ENCODE measurements at places on chromosomes 3 and 15.

DNA sequence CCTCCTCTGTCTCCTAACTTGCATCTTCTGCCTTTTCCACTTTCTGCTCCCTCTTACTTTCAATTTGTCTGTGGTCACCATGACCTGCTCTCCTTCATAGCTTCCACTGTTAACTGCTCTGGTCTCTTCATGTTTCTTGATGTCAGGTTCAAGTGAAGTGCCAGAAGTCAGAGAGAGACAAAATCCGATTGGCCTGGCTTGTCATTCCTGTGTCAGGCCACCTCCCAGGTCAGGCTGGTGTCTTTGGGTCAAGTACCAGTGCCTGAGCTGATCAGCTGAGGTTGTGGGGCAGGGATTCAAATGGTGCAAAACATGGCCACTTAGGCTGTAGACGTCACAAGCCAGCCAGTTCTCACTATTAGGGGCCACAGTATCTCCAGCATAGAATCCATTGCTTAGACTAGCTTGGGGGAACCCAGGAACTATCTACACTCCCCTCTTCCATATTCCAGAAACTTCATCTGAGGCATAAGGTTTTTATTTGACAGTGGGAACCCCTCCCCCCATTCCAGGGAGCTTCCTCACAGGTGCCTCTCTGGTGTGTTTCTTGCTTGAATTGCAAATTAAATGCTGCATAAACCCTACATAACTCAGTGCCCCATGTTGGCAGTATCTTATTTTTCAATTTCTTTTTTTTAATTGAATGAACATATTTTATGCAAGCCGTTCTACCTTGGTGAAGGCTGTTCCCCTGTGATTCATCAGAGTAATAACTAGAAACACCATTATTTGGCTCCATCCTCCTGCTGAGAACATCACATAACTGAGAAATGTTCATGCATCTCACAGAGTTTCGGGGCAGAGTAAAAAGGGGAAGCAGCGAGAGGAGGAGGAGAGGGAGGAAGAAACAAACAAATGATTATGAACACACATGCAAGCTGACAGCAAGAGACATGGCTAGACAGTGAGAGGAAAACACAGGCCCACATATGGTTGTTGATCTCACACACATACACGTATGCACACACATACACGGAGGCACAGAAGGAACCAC, 175.8 kb downstream of the TLE3 start:
- no peak for DNase-seq

DNA sequence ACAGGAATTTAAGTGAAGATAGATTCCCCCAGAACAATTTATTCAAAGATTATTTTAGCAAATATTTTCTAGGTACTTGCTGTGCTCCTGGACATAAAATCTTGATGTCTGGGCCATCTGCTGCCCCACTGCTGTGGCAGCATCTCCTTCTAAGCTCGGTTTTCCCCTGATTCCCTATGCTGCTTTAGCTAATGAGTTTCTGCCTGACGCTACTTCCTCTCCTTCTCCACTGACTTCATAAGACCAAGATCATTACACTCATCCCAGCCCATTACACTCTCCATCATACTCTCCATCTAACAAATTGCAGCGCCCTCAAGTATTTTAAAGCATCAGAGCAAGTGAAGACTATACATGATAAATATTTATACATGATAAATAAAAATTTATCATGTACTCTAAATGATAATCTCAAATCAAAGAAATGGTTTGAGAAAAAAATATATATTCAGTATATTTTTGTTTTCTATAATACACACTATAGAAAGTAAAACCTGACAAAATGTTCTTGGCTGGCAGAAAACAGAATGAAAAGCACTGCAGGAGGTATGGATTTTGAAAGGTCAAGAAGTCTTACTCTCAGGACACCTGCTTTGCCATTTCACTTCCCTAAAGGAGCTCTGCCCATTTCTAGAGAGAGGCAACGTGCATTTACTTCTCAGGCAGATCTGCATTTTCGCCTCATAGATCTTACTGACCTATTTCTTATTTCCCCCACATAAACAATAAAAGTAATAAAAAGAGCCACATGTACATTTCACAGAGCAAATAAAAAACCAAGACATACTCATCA, 232.0 kb downstream of the KCNMB2 start:
- no peak for DNase-seq

DNA sequence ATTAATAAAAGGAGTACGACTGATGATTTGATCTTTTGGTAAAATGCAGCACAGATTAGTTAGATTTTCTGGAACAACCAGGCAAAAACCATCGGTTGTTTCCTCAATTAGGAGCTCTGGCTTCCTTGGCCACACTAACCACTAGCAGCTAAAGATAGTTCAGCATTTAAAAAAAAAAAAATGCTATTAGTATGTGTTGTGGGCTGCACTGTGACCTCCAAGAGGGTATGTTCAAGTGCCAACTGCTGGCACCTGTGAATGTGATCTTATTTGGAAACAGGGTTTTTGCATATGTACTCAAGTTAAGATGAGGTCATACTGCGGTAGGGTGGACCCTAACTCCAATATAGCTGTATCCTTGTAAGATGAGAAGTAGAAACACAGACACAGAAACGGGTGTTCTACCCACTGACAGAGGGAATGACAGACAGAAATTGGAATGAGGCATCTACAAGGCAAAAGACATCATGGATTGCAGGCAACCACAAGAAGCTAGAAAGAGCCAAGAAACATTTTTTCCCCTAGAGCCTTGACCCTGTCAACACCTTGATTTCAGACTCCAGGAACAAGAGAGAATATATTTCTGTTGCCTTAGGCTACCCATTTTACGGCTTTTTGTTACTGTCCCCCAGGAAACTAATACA, 534.6 kb upstream of the ROBO2 start:
- no peak for DNase-seq

DNA sequence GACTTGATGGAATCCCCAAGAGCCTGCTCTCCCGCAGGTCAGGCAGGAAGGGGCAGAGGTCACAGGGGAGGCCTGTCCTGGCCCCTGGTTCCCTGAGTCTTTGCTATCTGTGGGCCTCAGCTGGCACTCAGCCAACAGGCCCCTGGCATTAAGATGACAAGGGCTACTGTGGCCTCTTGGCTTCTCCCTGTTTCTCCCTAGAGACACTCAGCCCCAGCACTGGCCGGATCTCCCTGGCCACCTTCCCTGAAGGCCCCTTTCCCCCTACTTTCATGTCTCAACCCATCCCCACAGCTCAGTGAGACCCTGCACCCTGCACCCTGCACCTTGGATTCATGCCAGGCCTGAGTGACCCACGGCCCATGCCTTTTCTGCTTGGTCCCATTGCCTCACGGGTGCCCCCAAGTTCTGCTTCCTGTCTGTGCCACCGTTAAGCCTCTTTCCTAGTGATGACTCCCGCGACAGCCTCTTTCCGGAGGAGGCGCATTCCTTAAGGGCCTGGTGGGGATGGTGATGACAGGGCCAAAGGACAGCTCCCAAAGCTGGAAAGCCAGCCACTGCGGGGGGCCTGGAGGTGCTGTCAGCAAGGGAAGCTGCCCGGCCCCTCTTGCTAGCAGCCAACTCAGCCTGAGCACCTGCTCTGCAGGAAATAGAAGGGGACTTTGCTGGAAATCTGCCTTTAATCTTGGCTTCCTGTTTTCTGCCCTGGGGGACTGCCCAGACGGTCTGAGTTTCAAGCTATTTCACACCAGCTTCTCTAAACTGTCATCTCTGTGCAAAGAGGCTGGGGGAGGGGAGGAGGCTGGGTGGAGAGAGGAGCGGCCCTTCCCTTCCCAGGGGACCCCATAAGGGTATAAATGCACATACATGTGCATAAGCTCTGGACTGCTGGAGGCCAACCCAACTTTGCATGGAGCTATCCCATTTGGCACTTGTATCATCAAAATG, 4.8 kb upstream of the CSK start:
- no peak for DNase-seq

DNA sequence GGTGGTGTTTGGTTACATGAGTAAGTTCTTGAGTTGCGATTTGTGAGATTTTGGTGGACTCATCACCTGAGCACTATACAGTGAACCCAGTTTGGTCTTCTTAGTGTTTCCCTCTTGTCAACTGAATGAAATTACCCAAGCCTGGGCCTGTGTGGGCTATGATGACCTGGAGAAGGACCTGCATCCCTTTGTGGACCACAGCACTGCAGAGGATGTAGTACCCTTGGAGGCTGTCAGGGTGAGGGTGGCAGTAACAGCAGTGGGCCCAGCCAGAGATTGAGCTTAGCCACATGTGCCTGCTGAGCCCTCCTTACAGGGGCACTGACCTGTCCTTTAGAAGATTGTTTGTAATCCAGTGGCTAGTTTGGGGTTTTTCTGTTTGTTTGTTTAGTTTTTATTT, 250.1 kb upstream of the TRIM42 start:
- peak; percentile 20 for DNase-seq

- DNase-seq: no peak
Measured at GRCh38 chr3:54127499-54128056, 5.2 kb downstream of the CACNA2D3 start.

- no peak for DNase-seq
Measured at GRCh38 chr3:10405816-10406215, 84.9 kb upstream of the SEC13 start.

GRCh38 chr3:111851511-111851954, 7.5 kb upstream of the PHLDB2 start:
- no peak for DNase-seq

DNA sequence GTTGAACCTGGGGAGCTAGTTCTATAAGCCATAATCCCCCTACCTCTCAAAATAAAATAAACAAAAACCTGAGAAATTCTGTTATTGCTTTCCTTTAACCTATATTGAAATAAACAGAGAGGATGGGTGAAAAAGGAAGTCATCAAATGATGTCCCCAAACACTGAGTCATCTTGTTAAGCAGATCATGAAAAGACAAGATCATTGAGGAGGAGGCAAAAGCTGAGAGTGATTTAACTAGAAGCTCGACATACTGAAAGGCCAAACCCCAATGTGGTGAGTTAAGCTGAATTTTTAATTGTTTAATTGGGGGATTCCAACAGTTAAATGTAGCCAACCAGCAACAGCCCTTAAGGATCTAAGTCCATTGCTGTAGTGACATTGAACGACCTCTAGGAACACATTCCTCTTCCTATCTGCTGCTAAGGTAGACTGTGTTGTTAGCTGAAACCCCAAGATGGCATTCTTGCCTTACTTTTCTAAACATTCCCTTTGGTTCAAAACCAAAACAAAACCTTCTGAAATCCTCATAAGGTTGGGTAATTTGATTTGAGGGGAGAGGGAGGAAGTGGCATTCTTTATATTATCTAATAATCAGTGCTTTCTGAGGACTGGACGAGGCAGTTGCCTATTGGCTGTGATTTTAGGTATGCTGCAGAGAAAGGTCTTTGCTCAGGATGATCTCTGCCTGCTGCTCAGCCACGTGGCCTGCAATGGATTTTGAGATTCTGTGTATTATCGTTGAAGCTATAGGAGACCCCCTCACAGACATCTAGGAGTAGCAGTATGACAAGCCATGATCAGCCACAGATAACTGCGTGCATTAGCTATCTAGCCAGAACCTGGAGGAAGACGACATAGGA, 62.7 kb upstream of the BNIP2 start:
- DNase-seq: no peak

GRCh38 chr3:37580237-37580636, 281.4 kb upstream of the CTDSPL start:
- no peak for DNase-seq

DNA sequence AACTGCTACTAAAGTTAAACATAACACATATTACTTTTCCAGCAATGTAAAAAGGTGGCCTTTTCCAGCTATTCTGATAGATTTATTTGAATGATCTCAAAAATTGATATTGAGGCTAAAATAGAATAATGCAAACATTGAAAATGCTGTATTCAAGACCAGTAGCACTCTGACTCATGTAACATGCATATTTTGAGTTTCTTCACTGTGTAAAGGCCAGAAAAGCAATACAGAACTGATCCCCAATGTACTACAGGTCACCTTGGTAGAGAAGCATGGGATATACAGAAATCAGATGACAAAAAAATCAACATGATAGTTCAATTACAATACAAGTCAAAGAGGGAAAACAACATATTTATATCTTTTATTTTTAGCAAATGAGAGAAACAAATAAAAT, 419.6 kb downstream of the DIPK2A start:
- DNase-seq: no peak

- DNase-seq: no peak
Measured at GRCh38 chr15:33677238-33677830, 291.0 kb upstream of the CHRM5 start.

- no peak for DNase-seq
Measured at GRCh38 chr3:145698250-145698649, 462.7 kb downstream of the PLOD2 start.

- peak; percentile 63 for DNase-seq
Measured at GRCh38 chr3:32237670-32238452, 619 bp upstream of the CMTM8 start.

- no peak for DNase-seq
Measured at GRCh38 chr3:32621466-32621865, 50.8 kb upstream of the DYNC1LI1 start.

- DNase-seq: no peak
Measured at GRCh38 chr3:32531010-32531647, 28.5 kb upstream of the CMTM6 start.

GRCh38 chr15:72201391-72201921, 3.9 kb upstream of the GRAMD2A start:
- DNase-seq: no peak

DNA sequence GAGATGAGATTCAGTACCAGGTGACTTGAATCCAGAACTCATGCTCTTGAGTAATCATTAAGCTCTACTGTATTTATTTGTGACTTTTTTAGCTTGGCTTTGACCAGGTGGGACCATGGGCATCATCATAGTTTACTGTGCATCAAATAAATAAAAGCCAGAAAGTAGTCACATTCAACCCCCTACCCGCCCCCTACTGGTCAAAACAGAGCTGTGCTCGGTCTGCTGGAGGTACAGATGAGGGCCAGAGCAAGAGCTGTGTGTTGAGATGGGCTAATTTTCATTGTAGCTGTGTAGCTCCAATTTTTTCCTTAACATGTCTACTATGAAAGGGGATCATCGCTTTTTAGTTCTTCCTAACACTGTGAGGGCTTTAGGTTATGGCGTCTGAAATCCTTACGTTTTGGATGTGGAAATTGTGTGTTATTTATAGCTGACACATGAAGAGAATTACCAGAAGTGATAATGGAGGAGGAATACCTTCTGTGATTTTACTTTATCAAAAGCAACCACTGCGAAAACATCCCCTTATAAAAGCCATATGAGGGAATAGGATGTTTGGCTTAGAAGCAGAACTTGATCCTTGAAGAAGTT, 375.1 kb downstream of the PTPRG start:
- no peak for DNase-seq

GRCh38 chr15:27328186-27328585, 357.2 kb downstream of the GABRG3 start:
- DNase-seq: no peak

DNA sequence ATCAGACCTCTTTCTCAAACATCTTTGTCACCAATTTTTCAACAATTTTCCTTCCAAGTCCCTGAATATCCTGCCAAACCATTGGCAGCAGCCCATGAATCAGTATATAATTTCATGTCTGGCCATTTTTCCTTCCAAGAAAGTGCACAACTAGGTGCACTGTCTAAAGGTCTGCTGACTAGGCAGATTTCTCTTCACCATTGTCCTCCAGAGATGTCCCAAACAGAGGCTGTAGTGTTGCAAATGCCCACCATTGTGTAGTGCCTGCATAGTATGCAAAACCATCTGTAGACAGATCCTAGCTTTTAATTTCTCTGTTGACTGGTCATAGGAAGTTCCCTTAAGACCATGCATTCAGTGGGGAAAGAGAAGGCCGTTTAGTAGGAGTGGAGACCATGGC, 25.0 kb upstream of the GOLGA6L2 start:
- DNase-seq: no peak
